ENCODE measurements at places on chromosomes 2 and 18.

GRCh38 chr2:62163106-62163831 lies 32.6 kb upstream of the B3GNT2 start:
- no peak for DNase-seq

DNA sequence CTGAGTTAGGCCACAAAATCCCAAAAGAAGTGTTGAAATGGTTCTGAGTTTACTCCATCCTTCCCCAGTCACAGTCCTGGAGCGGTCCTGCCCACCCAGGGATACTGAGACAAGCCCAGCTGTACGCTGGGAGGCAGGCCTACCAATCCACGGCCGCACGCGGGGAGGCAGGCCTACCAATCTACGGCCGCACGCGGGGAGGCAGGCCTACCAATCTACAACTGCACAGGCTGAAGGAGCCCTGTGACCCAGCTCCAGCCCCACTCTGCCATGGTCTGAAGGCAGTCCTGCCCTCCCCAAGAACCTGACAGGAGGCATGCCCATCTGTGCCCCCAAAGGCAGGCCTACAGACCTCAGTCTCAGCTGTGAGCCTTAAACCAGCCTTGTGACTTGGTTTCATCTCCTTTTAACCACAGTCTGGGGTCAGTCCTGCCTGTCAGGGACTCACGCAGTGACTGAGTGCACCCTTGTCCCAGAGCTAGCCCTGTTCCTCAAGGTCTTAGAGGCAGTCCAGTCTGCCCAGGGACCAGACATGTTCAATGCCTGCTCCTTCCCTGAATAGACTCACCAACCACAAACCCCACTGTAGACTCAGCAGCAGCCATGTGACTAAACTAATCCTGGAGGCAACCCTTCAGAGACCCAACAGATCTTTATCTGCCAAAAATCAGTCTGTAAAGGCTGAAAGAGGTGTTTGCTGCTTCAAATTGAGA lies 36.8 kb downstream of the GPC1 start:
- no peak for DNase-seq

DNA sequence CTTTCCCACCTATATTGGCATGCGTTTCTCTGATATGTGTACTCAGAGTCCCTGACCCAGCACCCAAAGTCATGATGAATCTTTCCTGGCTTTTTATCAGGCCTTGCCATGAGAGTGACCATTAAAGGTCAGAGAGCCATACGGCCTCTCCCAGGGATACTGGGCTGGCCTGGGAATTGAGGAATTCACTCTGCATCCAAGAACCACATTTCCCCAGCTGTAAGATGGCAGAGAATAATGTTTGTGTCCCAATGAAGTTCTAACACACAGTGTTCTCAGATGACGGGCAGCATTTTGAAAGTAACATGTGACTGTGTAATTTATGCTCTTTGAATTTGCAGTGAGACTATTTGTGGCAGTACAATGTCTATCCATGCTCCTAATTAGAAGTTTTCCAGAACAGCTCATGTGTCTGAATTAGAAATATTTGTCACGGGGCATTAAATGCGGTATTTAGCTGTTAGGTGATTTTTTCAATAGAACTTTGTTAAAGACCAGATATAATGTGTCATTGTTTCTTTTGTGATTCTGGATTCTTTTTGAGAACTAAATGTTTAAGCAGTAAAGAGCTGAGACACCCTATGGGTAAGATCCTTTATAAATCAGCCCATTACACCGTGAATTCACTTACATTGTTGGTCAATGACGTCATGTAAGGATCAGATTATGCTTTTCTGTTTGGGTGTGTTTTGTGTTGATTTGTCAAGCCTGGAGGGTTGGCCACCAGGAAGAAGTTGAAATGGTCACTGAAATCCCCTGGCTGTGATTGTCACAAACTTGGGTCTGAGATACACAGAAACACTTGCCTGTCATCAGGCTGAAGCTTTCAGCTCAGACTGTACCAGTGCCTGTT lies 7.3 kb upstream of the SLC3A1 start:
- no peak for DNase-seq

GRCh38 chr18:67766930-67767329 lies 250.4 kb upstream of the DSEL start:
- DNase-seq, result no peak

DNA sequence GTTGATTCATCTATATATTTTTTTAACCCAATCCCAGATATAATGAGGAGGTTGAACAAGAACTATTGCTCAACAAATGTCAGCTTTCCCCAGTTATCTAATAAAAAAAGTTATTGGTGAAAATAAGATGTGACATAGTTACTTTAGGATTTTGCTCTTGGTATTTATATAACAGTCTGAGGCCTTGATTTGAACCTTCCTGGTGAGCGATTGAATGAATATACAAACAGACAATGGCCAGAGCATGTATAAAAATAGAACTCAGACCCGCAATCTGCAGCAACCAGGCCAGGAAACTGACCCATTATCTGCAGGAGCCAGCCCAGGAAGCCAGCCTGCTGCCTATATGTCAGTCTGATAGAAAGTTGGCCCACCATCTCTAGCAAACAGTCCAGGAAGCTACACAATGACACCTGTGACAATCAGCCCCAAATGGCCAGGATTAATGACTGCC lies 81.6 kb downstream of the HS6ST1 start:
- DNase-seq, result no peak

GRCh38 chr2:224892574-224893204 lies 149.6 kb downstream of the DOCK10 start:
- no peak for DNase-seq

DNA sequence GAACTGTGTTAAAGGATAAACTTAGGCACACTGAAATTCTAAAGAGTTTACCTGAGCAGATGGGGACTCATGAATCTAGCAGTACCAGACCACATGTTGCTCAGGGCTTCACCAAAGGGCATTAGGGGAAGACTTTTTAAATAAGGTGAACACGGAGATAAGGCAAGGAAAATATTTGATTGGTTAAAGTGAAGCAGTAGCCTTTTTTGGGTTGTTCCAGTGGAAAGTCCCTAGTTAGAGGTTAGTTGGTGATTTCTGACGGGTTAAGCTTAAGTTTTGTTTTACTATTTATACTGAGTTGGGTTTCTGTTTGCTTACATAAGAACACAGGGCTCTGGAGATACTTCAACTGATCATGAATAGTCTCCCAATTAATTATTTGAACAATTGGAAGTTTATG lies 722.5 kb downstream of the SOCS6 start:
- DNase-seq, result no peak

GRCh38 chr2:22521620-22522019 lies 863.4 kb upstream of the KLHL29 start:
- DNase-seq, result no peak

- no peak for DNase-seq
Observed at GRCh38 chr2:235981631-235982030, 186.6 kb downstream of the GBX2 start.

- DNase-seq, result no peak
Observed at GRCh38 chr2:99756059-99756458, 266.2 kb upstream of the REV1 start.

DNA sequence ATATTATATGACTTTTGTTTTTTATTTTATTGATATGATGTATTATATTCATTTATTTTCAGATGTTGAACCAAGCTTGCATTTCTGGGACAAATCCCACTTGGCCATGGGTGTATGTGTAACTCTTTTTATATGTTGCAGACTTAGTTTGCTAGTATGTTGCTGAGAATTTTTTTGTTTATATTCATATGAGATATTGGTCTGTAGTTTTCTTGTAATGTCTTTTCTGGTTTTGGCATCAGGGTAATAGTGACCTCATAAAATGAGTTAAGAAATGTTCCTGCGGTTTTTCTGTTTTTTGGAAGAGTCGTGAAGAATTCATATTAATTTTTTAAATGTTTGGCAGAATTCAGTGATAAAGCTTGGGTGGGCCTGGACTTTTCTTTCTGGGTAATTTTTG lies 88.7 kb downstream of the ASB1 start:
- no peak for DNase-seq

DNA sequence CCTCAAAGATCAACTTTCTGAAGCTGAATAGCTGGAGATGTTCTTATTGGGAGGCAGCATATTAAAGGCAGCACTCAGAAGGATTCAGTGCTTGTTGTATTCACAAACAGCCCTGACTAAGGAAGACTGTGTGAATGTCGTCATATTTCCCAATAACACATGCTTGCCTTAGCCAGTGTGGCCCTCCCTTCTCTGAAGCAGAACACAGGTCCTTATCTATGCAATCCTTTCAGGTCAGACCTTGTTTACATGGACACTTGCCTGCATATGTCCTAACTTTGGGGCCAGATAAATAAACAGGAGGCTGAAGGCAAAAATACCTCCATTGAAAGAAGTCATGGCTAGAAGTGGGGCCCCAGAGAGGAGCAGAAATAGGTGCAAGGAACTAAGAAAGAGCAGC lies 97.2 kb downstream of the SLC4A3 start:
- no peak for DNase-seq

GRCh38 chr18:63604791-63605567 lies 17.8 kb downstream of the SERPINB13 start:
- no peak for DNase-seq

DNA sequence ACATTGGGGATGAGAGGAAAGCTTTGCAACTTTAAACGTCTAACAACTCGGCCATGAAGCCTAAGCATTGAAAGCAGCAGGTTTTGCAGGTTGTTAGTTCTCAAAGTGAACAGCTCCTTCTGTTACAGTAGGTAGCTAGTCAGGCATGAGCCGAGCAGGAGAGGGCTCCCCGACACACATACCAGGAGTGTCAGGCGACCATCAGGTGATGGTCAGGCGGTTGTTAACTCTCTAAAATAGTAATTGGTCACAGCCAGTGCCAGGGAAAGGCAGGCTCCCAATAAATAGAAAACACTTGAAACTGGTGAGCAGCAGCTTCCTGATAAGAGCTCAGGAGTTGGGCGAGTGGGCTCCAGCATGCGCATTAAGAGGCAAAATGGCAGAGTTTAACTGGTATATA lies 53.5 kb upstream of the DAPL1 start:
- no peak for DNase-seq

GRCh38 chr18:76374330-76375281 lies 120.4 kb downstream of the ZNF516 start:
- no peak for DNase-seq

DNA sequence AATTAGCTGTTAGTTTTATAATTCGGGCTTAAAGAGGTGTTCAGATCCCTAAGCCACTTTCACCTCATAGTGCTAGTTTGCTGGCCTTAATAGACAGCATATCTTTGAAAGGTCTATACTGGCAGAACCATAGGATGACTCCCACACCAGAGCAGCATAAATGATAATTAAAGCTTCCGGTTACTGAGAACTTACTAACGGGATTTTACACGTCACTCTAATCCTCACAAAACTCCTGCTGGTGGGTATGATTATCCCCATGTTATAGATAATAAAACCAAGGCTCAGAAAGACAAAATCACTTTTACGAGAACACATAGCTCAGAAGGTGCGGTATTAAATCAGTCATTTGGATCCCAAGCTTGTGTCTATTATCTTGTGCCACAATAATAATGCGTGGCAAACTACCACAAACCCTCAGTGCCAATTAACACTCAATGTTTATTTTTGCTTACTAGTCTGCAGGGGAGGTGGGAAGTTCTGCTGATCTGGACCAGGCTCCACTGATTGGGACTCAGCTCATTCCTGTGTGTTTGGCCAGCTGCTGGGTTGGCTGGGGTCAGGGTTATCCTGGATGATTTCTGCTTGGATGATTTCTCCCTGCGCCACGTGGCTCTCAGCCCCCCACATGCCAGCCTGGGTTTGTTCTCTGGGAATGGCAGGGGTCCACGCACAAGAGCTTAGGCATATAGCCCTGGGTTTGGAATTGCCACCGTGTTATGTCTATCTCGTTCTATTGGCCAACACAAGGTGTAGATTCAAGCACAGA lies 62.3 kb downstream of the TRIB2 start:
- DNase-seq, result no peak

- no peak for DNase-seq
Observed at GRCh38 chr18:55609160-55609825, 21.3 kb upstream of the TCF4 start.

DNA sequence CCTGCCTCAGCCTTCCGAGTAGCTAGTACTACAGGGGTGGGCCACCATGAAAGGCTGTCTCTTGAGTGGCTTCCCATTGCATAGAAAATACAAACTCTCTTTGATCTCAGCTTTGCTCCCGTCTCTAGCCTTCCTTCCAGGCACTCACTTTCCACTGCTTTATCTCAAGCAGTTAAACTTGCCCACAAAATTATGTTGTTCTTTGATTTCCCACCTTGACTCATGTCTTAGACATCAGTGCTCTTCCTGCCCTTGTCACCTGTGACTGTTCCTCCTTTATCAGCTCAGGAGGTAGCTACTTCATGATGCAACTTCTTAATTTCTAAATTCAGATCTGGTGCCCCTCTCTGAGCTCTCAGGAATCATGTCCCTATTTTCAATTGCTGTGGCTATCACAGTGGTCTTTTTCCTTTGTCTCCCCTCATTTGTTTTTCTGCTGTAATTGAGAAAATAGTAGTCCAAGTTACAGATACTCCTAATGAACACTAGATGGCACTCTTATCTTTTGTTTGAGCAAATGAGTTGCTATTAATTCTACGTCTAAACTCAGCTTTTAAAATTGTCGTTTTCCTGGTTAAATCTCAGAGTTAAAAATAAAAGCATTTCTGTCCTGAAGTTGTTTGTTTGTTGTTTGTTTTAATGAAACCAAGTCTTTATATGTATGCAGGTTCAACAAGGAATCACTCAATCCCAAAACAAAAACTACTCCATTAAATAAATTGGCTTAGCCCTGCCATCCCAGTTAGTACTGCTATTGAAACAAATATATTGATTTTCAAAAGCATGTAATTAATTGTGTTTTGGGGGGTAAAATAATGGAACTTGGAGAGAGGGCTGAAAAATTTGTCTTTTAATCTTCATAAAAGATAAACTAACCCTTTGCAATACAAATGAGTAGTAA lies 46.9 kb upstream of the GREB1L start:
- no peak for DNase-seq

DNA sequence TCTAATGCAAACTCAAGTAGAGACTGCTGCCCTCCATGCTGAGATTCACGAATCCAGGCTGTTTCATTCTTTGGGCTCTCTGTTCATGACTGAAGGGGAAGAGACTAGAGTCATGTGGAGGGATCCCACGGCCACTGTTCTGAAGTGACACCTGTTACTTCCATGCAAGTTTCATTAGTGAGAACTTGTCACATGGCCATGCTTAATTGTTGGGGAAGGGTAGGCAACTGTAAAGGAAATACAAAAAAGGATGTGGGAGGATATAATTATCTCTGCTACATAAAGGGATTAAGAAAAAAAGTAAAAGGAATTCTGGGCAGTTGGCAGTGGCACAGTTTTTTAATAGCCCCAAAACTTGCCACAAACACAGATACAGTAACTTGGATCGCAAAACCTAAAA lies 28.0 kb upstream of the PSME4 start:
- no peak for DNase-seq
